ENCODE measurements at places on chromosomes 2 and 18.
A peak's percentile ranks its signal among the peaks of the same experiment; 100 is the strongest.

GRCh38 chr2:23380562-23381065 lies 4.4 kb upstream of the KLHL29 start:
- no peak for DNase-seq

DNA sequence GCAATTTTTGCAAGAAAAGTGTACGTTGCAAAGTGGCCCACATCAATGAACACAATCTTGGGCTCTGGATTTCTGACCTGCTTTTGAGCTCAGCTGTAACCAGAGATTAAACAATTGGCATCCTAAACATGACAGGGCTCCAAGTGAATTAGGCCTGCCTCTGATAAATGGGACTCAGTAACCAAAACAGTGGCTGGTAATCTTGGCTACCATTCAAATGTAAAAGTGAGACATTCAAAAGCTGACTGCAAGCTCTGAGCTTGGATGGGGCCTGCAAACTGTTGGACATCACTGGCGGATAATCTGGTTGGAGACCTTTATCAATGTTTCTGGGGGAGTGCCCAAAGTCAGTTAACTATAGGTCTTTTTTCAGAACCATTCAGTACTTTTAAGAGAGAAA lies 160.7 kb downstream of the RAB3GAP1 start:
- no peak for DNase-seq

- DNase-seq, result no peak
Observed at GRCh38 chr2:23487735-23488492, 102.9 kb downstream of the KLHL29 start.

GRCh38 chr18:56391931-56392590 lies 246.3 kb downstream of the TXNL1 start:
- DNase-seq, result no peak

- DNase-seq, result no peak
Observed at GRCh38 chr2:105315314-105315713, 14.2 kb downstream of the TGFBRAP1 start.

- DNase-seq, result no peak
Observed at GRCh38 chr18:77320971-77321559, 71.4 kb downstream of the GALR1 start.

GRCh38 chr2:55133467-55134315 lies 83.4 kb upstream of the RTN4 start:
- DNase-seq, result peak; percentile 20

GRCh38 chr2:10658041-10658913 lies 31.5 kb downstream of the NOL10 start:
- DNase-seq, result no peak

DNA sequence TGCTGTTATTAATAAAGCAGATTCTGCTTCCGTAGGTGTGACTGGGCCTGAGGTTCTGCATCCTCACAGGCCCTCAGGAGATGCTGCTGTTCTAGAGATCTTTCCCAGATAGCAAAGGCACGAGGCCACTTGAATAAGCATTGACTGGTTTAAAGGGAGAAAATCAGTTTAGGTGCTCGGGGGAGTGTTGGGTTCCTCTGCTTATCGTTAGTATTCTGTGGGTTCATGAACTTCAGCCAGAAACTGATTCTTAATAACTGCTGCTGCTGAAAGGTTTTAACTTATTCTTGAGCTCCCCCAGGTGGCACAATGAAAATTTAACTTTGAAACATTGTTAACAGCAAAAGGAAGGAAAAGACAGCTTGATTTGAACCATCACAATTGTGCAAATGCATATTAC lies 56.9 kb downstream of the ITGA6 start:
- no peak for DNase-seq

DNA sequence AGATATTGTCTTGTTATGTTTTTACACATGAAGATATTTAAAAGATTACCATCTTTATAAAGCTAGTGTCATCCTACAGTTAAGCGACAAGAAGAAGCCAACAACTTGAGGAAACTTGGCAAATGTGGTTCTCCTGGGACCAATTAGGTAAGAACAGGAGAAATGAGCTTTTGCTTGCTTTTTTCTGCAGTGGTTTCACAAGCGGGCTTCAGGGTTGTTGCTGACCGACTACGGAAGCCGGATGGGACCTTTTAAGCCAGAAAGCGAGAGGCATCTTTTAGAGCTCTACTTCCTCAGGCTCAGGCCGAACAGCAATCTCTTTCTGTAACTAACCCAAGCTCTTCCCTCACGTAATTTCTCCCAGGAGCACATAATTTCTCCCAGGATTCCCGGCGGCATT lies 256.5 kb downstream of the CNTNAP5 start:
- no peak for DNase-seq

- no peak for DNase-seq
Observed at GRCh38 chr18:38367473-38367872, 801.9 kb upstream of the CELF4 start.

- no peak for DNase-seq
Observed at GRCh38 chr2:57828221-57828620, 218.4 kb upstream of the VRK2 start.

DNA sequence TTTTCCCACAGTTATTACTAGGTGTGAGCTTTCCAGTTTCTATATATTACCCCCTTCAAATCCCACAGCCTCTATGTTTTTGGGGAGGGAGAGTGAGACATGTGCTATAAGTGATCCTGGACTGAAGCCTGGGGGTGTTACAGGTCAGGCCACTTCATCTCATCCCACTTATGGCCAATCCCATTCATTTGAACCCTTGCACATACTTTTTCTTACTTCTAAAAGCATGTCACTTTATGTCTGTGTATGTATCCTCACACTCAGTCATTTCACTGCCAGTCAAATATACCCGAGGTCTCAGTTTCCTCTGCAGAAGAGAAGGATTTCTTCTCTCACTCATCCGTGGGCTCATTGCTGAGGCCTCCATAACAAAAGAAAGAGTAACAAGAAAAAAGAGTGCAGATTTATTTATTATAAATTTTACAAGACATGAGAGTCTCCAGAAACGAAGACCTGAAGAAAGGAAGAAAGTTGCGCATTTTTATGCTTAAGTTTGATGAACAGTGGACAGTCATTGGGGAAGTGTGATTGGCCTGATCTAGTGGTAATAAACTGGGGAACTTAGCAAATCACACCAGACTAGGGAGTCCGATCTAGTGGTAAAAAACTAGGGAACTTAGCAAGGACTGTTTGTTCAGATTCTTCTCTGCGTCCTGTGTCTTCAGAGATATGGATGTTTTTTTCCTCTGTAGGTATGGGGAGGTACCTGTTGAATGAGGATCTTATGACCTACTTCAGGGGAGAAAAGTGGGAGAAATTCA lies 52.1 kb downstream of the ICOS start:
- no peak for DNase-seq

DNA sequence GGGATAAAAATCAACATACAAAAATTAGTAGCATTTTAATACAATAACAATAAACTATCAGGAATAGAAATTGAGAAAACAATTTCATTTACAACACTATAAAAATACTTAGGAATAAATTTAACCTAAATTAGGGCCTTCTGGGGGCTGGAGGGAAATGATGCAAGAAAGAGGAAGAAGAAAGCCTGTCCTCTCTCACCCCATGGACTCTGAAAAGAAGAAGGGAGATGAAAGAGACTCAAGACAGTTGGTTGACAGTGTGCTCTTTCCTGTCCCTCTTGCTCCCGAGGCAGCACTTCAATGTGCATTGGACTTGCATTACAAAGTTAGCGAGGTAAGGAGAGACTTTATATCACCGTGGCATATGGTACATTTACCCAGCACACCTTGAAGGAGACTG lies 88.5 kb downstream of the VAPA start:
- no peak for DNase-seq

- DNase-seq, result no peak
Observed at GRCh38 chr2:152046940-152047339, 51.9 kb downstream of the CACNB4 start.

DNA sequence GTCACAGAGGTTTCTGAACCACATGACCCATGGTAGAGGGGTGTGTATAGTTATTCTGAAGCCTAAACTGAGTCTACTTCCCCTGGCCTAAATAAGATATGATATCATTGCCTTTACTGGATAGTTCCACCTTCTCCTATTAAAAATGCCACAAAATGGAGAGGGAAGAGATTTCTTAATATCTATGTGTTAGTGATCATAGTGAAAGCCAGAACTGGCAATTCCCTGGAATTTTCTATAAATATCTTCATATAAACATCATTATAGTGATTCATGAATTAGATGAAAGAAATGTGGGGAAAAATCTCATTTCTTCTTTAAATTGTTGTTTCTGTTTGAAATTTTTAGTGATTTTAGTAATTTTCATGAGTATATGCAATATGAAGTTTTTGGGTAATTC lies 45.8 kb downstream of the TSHZ1 start:
- DNase-seq, result no peak

- no peak for DNase-seq
Observed at GRCh38 chr2:45850558-45850957, 199.1 kb downstream of the PRKCE start.

DNA sequence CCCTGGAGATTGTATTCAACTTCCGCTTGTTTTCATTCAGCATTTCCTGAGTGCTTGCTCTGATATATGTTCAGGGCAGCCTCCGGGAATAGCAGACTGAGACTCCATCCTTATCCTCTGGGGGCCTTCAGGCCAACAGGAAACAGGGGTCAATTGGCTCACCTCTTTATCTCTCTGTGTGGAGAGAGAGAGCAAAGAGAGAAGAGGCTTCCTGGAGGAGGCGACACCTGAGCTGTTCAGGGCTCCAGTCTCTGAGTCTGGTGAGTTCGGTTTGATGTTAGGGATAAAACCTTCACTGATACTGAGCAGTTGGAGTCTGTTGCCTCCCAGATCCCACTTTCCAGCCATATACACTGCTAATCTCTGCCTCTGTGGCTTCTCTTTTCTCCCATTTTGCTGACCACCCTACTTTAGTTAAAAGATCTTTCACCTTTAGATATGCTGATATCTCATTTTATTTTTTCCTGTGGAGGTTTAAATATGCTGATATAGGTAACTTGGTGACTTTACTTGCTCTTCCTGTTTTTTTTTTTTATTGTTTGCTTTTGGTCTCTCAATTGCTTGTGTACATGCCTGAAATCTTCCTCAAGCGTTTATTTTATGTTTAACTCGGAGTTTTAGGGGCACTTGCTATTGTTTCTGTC lies 56.9 kb downstream of the KCNS3 start:
- no peak for DNase-seq

DNA sequence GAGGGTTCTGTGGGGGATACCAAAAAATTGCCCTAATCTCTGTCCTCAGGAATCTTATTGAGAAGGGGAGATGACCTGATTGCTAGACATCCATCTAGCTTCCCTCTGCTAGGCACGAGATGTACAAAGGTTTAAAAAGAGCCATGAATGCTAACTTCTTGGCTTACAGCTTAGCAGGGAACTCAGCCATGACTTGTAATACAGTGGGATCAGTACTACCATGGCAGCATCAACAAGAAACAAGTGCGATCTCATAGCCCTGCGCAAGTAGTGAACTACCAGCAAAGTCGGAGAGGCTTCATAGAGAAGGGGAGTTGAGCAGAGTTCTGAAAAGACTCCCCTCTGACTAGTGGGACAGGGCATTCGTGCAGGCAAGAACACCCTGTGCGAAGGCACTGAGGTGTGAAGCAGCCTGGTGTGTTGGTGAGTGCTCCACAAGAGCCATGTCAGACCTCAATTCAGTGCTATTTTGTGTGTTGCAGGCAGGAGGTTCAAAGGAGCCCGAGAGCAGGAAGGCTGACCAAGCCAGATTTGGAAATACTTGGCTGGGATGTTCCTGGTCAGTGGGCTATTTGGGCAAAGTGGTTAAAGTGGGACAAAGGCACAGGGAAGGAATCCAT lies 130.0 kb downstream of the FMNL2 start:
- no peak for DNase-seq

GRCh38 chr2:74259191-74259590 lies 60.8 kb downstream of the MTHFD2 start:
- no peak for DNase-seq

GRCh38 chr2:36559221-36559942 lies 38.6 kb downstream of the FEZ2 start:
- no peak for DNase-seq

DNA sequence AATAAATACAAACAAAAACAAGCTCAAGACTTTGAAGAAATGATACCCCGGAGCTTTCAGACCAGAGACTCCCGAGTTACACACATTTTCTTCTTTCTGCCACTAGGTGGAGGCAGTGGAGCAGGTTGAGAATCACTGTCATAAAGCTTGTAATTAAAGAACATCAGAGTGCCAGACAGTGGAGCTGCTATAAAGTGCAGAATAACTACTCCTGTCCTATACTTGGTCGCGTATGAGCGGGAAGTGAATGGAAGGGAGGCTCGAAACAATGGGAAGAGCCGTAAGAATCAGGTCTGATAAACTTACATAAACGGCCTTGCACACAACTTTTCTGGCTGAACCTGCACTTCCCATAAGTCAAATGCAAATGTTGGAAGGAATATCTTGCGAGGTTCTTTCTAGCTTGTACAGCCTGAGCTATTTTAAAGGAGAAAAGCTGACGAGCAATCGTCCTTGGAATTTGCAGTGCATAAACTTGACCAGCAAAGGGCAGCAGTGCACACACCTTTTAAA lies 189.0 kb downstream of the RPIA start:
- DNase-seq, result no peak

DNA sequence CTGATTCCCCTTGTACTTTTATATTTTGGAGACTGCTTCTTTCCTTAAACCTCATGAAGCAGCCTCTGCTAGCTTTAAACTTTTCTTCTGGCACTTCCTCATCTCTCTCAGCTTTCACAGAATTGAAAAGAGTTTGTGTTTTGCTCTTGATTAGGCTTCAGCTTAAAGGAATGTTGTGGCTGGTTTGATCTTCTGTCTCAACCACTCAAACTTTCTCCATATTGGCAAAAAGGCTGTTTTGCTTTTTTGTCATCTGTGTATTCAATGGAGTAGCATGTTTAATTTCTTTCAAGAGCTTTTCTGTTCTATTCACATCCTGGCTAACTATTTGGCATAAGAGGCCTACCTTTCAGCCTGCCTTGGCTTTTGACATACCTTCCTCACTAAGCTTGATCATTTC lies 36.3 kb upstream of the MSTN start:
- DNase-seq, result no peak

GRCh38 chr2:30777661-30778505 lies 29.4 kb downstream of the CAPN13 start:
- DNase-seq, result no peak

DNA sequence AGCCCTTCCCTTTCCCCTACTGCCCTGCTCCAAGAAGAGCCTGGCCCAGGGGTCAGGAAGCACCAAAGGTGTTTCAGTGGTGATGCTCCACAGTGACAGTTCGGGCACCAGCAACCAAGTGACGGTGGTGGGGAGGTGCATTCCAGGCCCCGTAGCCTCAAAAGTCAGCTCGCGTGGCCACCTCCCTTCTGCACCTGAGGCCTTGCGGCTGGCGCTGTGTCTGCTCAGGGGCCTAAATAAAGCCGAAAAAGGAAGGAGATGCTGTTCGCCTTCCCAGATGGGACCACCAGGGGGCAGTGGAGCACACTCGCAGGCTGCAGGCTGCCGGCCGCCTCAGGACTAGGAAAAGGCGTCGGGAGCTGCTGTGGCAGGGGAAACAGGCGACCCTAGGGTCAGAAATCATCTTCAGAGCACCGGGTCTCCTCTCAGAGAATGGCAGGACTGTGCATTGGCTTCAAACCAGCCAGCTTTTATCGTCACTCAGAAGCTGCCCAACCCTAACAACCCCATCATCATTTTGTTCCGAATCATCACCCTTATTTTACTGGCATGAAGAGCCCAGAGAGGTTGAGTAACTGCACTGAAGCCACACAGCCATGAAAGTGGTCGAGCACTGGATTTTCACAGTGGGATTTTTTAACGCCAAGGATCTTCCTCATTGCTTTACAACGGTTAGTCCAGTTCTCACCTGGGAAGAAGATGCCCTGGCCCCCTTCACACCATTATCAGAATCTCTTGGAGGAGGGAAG lies 213.0 kb upstream of the CELF4 start:
- no peak for DNase-seq

- DNase-seq, result no peak
Observed at GRCh38 chr2:226295681-226296080, 503.9 kb downstream of the IRS1 start.
